ENCODE measurements at places on chromosomes 16 and 17. TPM values are rescaled to one million over a fixed set of nuclear protein-coding genes. Genes with fewer than 3 reads are reported as not detected.

The CARD14 gene
- 1.2 TPM for total RNA-seq

The TMEM95 gene
- total RNA-seq = not detected

The SRL gene
- total RNA-seq = 1.3 TPM

The DVL2 gene
- total RNA-seq = 41.4 TPM

The MYH1 gene
- total RNA-seq = not detected

The AKAP10 gene
- 23.4 TPM for total RNA-seq

The SLC52A1 gene
- not detected for total RNA-seq

The TOM1L1 gene
- total RNA-seq = 27.4 TPM
